Stimulated activated CD4-positive, alpha-beta T cell treated with anti-CD3 and anti-CD28 coated beads, Interleukin-4, amount 100 ng/mL, for 4 hours (primary cell): ENCODE measurements at places on chromosomes 11 and 22.

GRCh38 chr11:115348416-115348815, 155.8 kb downstream of the CADM1 start:
- no peak for DNase-seq

DNA sequence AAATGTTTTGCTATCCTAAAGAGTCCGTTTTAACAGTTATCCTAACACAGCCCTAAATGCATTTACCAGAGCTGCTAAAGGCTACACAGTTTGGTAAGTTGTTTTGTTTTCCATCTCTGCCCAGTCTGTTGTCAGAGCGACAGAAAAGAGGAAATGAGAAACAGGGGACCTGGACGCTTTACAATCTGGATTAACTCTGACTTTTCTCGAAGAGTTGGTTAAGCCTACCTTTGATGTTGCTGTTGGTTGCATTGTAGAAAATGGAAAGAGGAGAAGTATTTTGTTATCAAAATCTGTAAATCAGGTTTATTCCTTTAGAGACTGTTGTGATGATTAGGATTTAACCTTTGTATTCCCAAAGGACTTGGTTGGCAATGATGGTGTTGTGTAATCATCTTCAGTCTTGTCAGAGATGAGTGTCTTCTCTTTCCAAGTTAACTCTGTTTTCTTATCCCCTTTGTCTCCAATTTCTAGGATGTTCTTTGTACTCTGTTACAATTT, 481 bp downstream of the ANGPTL5 start:
- no peak for DNase-seq

- DNase-seq, result no peak
Measured at GRCh38 chr11:9077164-9077563, 14.2 kb downstream of the SCUBE2 start.

DNA sequence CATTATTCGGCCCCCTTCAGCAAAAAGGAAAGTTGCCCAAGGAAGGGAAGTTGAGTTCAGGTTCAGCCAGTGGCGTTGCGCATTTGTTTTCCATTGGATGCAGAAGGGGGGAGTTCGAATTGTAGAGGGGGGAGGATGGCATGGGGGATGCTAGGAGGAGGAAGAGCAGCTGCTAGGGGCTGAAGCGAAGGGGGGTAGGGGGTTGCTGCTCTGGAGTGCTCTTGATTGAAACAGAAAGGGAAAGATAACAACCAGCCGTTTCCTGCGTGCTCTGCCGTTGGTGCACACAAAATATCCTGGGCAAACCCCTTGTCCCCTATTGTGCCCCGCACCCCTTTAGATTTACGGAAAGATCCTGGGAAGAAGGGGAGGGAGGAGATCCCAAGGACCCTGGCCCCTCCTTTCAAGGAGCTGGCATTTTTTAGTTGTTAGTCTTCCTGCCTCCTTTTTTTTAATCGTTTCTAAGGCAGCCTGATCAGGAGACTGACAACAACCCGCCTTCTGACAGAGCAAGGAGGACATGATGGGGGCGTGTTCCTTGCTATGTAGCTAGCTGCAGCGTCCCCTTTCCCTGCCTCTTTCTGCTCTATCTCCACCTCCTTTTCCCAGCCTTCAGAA, 2.1 kb downstream of the KMT2A start:
- DNase-seq, result peak; percentile 42

DNA sequence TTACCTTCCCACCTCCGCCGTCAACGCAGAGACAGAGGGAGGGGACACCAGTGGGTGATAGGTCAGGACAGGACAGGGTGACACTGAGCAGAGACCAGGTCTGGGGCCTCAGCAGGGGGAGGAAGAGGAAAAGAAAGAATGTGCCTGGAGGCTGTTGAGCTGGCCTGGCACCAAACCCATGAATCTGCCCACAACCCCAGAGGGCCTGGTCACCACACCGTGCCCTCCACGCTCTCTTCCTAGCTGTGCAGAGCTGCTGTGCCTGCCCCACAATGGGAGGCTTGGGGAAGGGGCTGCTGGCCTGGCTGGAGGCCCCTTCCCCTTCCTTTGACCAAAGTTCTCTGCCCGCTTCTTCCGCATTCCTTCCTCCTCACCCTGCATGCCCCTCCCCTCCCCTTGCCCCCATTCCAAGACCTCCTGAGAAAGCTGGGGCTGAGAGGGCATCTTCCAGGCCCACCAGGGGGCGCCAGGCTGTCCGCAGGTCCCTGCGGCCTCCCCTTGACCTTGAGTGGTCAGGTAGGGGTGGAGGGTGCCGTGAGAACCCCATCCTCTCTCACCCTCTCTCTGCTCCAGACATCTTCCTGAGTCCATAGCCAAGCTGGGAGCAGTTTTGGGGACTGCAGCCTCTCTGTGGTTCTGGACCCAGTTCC, 11.0 kb upstream of the CACNA1I start:
- no peak for DNase-seq

- DNase-seq, result no peak
Measured at GRCh38 chr22:35733036-35733435, 15.4 kb downstream of the APOL5 start.

GRCh38 chr11:27718863-27719545, 18.7 kb upstream of the BDNF start:
- no peak for DNase-seq

- no peak for DNase-seq
Measured at GRCh38 chr11:108933630-108934029, 268.8 kb downstream of the DDX10 start.

- DNase-seq, result peak; percentile 53
Measured at GRCh38 chr11:82867495-82868082, 32.6 kb downstream of the PRCP start.

- DNase-seq, result no peak
Measured at GRCh38 chr11:121070951-121071845, 29.8 kb upstream of the TECTA start.

GRCh38 chr11:27350511-27350910, 12.5 kb downstream of the CCDC34 start:
- no peak for DNase-seq

GRCh38 chr11:54930930-54931329, 224.3 kb downstream of the OR4A5 start:
- no peak for DNase-seq

- no peak for DNase-seq
Measured at GRCh38 chr22:21009638-21010425, 5.1 kb upstream of the P2RX6 start.

DNA sequence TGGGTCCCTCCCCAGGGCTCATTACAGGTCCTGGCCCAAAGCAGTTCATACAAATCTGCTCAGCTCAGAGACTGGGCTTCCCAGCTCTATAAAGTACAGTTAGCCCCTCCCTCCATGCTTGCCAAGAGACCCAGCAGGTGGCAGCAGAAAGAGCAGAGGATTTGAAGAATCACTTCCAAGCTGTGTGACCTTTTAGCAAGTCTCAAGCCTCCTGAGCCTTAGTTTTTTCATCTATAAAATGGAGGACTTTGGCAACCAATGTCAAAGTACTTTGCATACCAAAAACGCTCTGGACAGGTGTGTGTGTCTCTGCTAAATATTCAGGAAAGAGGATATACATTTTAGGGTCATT, 26.6 kb downstream of the RELT start:
- DNase-seq, result no peak

GRCh38 chr22:47175151-47176025, 412.9 kb downstream of the TBC1D22A start:
- DNase-seq, result no peak

DNA sequence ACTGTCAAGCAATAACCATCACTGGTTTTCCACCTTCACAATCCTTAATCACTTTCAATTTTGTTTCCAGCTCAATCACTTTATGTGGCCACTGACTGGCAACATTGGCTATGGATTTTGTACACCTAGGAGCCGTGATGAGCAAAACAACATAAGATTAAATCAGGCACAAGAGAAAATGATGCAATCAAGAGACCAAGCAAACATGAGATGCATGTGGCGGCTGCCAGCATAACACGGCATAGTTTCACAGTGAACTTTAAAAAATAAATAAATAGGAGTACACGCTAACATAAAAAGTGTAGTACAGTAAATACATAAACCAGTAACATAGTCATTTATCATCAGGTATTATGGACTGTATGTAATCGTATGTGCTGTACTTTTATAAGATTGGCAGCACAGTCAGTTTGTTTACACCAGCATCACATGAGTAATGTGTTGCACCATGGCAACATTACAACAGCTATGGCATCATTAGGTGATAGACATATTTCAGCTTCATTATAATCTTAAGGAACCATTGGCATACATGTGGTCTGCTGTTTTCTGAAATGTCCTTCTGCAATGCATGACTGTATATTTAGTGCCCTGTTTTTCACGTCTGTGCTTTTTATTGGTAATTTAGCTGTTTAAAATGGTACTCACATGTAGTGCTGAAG, 83.3 kb upstream of the PRDM11 start:
- no peak for DNase-seq

- DNase-seq, result no peak
Measured at GRCh38 chr11:45412051-45412471, 125.9 kb upstream of the SYT13 start.

- no peak for DNase-seq
Measured at GRCh38 chr11:13256216-13256615, 21.4 kb upstream of the BMAL1 start.

DNA sequence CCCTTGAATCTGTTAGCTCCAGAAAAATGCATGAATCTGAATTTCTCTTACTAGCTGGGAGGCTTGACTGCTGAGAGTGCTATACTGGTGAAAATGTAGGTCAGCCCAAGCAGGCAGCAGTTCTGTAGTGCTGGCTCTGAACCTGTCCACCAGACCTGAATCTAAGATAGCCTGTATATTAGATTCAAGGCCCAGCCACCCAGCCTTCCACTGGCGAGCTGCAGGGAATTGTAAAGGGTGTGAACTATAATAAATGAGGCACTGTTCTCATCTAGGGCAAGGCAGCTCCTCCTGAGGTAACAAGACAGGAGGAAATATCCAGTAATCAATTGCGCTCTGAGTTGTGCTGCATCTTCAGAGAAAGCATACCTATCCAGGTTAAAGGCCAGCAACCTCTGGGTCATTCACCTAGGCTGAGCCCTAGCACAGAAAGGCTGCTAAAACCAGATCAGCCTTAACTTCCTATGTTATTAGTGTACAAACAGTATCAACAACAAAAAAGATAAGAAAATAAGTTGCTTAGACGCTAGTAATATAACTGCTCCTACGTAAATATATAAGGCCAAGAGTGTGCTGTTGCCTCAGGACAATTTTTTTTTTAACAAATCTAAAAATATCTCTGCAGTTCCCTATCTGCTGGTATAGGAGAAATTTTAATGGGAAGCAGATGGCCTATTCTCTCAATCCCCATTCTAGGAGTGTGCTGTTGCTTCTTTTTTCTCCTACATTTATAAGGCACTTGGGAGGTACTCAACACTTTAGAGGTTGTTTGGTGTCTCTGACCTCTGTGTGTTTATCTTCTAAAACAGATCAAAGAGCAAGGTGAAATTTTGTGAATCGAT, 63.0 kb downstream of the RELT start:
- DNase-seq, result no peak

- DNase-seq, result no peak
Measured at GRCh38 chr22:47858773-47859306, 1096.4 kb downstream of the TBC1D22A start.
